Motor neuron (in vitro differentiated cells): ENCODE measurements at places on chromosomes 16 and 17. TPM values are rescaled to one million over a fixed set of nuclear protein-coding genes. Genes with fewer than 3 reads are reported as not detected.

DNA sequence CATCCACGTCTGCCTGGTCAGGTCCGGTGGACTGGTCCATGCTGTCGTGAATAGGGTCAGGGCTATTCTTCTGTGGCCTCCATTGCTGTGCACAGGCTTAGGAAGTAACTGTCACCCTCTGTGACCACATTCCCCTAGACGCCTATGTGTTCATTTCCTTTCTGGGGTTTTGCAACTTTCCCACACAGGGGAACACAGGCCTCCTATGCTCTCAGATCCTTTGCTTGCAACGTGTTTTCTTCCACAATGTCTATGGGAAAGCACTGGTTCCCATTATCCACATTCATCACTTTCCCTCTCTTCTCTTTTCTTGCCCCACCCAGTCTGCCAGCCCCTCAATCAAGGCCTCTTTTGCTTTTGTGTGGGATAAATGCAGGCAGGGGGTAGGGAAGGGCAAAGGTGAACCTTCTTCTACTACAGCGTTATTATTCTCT is 43.2 kb upstream of the DNAJA2 start:
- ATAC-seq = no peak

GRCh38 chr16:75446416-75446815 is 13.1 kb upstream of the CFDP1 start:
- ATAC-seq = no peak

CAVIN1 gene
- total RNA-seq = 0.95 and 1.1 TPM in 2 replicates

ATP2A1 gene
- total RNA-seq = 0.81 and 6.0 TPM in 2 replicates

DNA sequence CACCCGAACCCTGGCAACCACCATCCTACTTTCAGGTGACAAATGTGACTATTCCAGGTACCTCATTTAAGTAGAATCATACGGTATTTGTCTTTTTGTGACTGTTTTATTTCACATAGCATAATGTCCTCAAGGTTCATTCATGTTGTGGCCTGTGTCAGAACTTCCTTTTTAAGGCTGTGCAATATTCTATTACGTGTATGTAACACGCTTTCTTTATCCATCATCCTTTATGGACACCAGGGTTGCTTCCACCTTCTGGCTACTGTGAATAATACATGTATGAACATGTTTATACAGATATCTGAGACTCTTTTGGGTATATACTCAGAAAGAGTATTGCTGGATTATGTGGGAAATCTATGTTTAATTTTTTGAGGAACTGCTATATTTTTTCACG is 28.7 kb upstream of the RSL1D1 start:
- no peak for ATAC-seq

- peak; percentile 18 for ATAC-seq
These were observed 930 bp downstream of the SPNS2 start for GRCh38 chr17:4499431-4500190.

- no peak for ATAC-seq
These were observed 480 bp upstream of the PROCA1 start for GRCh38 chr17:28712032-28712704.

DNA sequence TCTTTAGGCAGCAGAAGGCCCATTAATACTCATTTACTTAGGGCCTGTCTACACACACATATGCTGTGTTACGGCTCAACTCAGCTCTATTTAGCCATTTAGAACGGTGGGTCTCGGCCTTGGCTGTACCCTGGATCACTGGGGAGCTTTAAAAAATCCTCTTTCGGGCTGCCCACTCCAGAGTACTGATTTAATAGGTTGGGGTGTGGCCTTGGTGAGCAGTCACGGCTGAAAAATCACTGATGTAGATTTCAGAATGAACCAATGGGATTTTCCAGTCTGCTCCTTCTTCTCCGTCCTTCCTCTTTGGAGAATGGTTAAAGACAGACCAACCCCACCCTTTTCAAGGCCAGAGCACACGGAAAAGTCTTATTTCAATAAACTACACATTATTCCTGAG is 223.5 kb downstream of the CCDC182 start:
- no peak for ATAC-seq

- ATAC-seq = peak; percentile 55
These were observed 4.5 kb upstream of the FOXN1 start for GRCh38 chr17:28501421-28502284.

GRCh38 chr17:79008666-79009387 is 737 bp downstream of the CANT1 start:
- peak; percentile 1 for ATAC-seq

DNA sequence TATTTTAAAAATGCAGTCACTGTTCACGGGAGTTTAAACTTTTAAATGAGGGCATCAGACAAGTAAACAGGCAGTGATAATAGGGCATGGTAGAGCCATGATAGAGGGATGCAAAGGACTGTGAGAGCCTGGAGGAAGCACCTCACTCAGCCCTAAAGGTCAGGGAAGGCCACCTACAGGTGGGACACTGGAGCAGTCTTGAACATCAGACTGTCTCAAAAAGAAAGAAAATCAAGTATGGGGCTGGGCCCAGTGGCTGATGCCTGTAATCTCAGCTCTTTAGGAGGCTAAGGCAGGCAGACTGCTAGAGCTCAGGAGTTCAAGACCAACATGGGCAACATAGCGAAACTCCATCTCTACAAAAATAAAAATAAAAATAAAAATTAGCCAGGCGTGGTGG is 31.0 kb upstream of the DHRS7B start:
- ATAC-seq = no peak

SLC5A10 gene
- not detected in 2 replicates for total RNA-seq

DNA sequence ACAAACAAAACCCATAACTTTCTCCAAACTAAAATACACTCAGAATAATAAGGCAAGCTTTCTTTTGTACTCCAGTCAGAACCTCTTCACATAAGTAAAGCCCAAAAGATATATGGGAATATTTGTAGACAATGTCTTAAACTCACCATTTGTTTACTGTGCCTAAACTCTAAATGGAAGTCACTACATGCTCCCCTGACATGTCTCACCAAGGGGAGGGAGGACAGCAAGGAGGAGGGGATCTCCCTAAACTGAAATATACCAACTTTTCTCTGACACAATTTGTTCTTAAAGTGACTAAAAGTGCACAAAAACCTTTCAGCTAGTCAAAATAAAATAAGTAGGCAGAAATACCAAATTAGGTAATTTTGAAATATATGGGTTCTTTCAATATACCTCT is 38.5 kb downstream of the GRB7 start:
- no peak for ATAC-seq

KRTAP4-3 gene
- total RNA-seq = not detected in 2 replicates

GRCh38 chr16:84847564-84848355 is 28.0 kb downstream of the CRISPLD2 start:
- no peak for ATAC-seq

GRCh38 chr17:542943-543342 is 171.7 kb downstream of the VPS53 start:
- ATAC-seq = no peak

- peak; percentile 49 for ATAC-seq
These were observed 1.8 kb upstream of the RARA start for GRCh38 chr17:40307001-40307730.

DNA sequence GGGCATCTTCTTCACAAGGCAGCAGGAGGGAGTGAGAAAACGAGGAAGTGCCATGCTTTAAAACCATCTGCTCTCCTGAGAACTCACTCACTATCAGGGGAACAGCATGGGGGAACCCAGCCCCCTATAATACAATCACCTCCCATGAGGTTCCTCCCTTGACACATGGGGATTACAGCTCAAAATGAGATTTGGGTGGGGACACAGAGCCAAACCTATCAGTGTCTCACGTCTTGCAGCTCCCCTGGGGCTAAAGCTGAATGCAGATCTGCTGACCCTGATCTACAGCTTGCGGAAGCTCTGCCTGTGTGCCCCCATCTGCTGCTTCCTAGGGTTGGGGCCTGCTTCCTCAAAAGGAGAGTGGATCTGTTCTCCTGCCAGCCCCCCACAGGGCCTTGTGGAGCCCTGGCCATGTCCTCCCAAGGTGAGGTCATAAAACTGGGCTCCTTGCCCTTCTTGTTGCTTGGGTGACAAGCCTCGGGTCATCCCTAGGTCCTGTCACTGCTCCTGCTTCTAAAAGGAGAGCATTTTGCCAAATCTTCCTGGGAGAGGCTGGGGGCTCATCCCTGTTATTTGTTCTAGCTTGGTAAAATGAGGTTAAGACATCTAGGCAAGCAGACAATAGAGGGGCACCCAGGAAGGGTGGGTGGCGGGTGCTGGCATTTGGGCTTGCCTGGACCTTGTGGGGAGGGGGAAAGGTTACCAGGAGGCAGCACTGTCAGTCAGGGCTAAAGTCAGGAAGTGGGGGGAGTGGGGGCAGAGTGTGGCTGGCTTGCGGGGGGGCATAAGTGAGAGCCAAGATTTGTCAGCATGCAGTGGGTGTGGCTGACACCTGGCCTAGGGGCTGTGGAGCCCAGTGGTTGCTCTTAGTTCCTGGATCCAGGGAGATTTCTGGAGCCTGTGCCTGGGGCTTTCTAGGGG is 16.0 kb downstream of the KRT33A start:
- no peak for ATAC-seq

GRCh38 chr16:30485818-30486436 is 13.4 kb downstream of the ITGAL start:
- no peak for ATAC-seq

GRCh38 chr16:22262460-22262859 is 34.7 kb upstream of the POLR3E start:
- no peak for ATAC-seq

CCL18 gene
- 0.73 TPM in 1 of 2 replicates, not detected in the other for total RNA-seq

DNA sequence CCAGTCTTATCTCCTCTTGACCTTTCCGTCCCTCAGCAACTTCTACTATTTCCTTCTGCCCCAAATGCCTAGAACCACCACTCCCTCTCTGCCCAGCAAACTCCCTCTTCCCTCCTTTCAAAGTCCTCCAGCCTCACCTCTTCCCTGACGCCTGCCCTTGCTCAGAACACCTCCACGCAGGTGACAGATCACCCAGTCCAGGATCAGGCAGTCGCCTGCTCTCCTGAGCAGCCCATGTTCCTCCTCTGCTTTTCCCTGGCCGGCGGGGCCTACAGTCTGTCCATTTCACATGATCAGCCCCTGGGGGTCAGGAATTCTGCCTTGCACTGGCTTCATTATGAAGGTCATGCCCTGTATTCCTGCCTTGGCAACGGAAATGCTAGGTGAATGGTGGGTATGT is 422 bp downstream of the CD300LF start:
- ATAC-seq = no peak

GRCh38 chr16:615122-615521 is 15.7 kb upstream of the WFIKKN1 start:
- no peak for ATAC-seq

GRCh38 chr17:39239640-39240314 is 14.0 kb upstream of the STAC2 start:
- ATAC-seq = peak; percentile 52

SOST gene
- 0.24 and 0.53 TPM in 2 replicates for total RNA-seq

TBCD gene
- 82.2 and 94.3 TPM in 2 replicates for total RNA-seq

DNA sequence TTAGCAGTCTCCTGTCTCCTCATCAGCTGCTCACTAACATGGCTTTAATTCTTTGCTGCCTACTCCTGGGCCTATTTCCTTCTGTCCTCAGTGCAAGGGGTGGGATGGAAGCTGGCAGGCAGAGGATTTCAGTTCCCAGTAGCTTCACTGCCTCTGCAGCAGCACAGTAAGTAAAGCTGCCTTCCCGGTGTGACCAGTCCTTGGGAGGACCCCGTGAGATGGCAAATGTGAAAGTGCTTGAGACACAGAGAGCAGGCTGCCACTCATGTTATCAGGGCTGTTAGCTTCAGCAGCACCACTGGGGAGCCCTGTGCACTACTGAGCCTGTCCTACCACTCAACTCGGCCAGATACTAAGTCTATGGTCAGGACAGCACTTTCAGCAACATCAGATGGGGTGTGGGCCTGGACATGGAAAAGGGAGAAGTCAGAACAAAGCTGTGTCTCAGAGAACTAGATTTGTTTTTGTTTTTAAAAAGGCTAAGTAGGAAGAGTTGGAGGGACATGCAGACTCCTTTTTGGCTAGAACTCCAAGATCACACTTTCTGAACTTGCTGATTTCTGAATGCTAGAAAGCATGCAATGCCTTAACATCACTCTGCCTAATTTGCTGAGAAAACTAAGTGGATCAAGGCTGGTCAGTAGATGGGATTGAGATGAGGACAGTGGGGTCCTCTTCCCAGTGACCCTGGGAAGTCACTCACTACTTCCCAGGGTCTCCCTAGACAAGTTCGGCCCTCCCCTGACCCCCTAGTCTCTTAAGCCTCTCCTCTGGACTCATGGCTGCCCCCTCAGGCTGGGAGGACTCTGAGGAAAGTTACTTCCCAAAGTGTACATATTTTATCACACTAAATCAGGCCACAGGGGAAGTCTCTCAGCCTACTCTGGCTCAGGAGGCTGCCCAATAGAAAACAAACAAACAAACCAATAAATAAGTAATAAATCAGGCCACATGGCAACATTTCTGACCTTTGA is 1.1 kb downstream of the ACSF2 start:
- ATAC-seq = peak; percentile 65

TNS4 gene
- 0.15 and 0.27 TPM in 2 replicates for total RNA-seq

CCDC200 gene
- 2.6 and 2.9 TPM in 2 replicates for total RNA-seq

- ATAC-seq = no peak
These were observed 82.8 kb upstream of the SEC14L1 start for GRCh38 chr17:77058016-77058415.

GRCh38 chr16:84618581-84619460 is 943 bp upstream of the COTL1 start:
- ATAC-seq = peak; percentile 54

BOLA2B gene
- 170 and 176 TPM in 2 replicates for total RNA-seq

DNA sequence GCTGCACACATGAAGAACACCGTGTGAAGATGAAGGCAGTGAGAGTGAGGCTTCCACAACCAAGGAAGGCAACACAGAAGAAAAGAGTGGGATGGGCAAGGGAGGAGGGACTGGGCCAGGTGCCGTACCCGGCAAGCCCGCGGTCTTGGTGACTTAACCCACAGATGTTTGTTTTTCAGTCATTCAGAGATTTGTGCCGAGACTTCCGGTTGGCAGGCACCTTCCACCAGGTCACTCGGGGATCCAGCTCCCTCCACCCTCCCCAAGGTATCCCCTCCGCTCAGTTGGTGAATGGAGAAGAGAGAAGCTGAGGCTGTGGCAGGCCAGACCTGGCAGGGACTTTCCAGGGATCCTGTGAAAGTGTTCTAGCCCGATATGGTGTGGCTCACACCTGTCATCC is 4.9 kb upstream of the KREMEN2 start:
- ATAC-seq = no peak

DNA sequence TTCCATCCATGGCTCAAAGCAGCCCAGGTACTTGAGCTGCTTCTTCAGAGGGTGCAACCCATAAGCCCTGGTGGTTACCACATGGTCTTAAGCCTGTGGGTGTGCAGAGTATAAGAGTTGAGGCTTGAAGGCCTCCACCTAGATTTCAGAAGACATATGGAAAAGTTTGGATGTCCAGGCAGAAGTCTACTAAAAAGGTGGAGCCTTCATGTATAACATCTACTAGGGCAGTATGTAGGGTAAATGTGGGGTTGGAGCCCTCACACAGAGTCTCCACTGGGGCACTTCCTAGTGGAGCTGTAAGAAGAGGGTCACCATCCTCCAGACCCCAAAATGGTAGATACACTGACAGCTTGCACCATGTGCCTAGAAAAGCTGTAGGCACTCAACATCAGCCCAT is 120.9 kb downstream of the HS3ST3A1 start:
- ATAC-seq = no peak

DNA sequence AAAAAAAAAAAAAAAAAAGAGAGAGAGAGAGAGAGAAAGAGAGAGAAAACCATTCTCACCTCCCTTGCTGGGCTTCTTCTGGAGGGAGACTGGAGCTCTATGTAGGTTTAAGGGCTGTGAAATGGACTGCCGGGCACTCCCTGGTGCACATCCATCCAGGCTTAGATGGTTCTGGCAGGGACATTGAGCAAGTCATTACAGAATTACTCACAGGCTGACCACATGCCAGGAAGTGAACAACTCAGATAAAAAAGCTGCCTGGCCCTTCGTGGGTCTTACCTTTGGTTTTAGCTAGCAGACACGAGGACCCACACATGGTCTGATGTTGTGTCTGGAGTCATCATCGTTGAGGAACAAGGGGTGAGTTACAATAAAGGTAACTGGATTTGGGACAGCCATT is 847.4 kb upstream of the EEF2KMT start:
- no peak for ATAC-seq
